ENCODE measurements at places on chromosomes 1 and 21. TPM values are rescaled to one million over a fixed set of nuclear protein-coding genes. Genes with fewer than 3 reads are reported as not detected.

Gene CD34
- total RNA-seq: 5.8 TPM

Gene CR1L
- total RNA-seq: not detected

Gene NENF
- total RNA-seq: 15.3 TPM

Gene PARP1
- total RNA-seq: 194 TPM

Gene MCOLN2
- not detected for total RNA-seq

Gene HAO2
- not detected for total RNA-seq

Gene FCRL6
- total RNA-seq: 0.30 TPM

Gene OR2L2
- total RNA-seq: not detected

Gene SLC26A9
- not detected for total RNA-seq

Gene SPATA21
- not detected for total RNA-seq

Gene GPR37L1
- total RNA-seq: not detected

Gene TCEA3
- 0.91 TPM for total RNA-seq

Gene C4BPB
- not detected for total RNA-seq

Gene SYT6
- total RNA-seq: not detected

Gene NRAS
- total RNA-seq: 87.4 TPM

Gene C1QTNF12
- total RNA-seq: 0.32 TPM

Gene ROR1
- 12.7 TPM for total RNA-seq

All from epithelial cell of umbilical artery (primary cell).